ENCODE measurements at places on chromosomes 5 and 9. TPM values are rescaled to one million over a fixed set of nuclear protein-coding genes. Genes with fewer than 3 reads are reported as not detected.

- DNase-seq, result no peak
Observed at GRCh38 chr5:111251921-111252320, 27.7 kb downstream of the CAMK4 start.

DNA sequence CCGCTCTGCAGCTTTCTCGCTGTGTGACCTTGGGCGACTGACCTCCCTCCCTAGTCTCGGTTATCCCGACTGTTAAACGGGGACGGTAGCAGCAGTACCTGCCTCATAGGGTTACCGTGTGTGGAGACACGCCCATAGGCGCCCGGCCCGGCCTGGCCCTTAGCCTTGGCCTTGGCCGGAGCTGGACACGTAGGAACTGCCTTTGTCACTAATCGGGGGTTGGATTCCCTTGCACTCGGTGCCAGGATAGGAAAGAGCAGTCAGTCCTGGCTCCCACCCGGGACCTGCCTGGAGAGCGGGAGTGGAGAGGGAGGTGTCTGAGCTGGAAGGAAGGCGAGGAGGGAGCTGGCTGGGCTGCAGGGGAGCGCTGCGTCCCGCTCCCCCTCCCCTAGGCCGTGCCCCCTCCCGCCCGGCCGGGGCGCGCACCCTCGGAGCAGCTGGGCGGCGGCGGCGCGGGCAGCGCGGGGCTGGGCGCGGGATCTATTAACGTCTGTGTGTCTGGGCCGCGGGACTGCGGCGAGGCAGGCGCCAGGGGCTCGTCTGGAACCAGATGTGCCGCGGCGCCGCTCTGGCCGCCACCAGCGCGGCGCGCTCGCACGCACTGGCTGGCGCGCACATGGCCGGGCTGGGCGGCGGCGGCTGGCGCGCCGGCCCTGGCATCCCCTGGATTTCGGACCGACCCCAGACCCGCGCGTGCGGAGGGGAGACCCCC, 31.7 kb downstream of the PRRX2 start:
- peak; percentile 76 for DNase-seq

DNA sequence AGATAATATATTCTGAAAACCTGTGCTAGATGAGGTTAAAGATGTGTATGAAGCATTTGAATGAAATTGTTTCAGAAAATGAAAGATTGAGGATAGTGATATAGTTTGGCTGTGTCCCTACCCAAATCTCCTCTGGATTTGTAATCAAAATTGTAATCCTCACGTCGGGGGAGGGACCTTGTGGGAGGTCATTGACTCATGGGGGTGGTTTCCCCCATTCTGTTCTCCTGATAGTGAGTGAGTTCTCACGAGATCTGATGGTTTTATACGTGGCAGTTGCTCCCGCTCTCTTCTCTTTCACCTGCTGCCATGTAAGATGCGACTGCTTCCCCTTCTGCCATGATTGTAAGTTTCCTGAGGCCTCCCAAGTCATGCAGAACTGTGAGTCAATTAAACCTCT, 2.0 kb upstream of the TEX48 start:
- no peak for DNase-seq

DNA sequence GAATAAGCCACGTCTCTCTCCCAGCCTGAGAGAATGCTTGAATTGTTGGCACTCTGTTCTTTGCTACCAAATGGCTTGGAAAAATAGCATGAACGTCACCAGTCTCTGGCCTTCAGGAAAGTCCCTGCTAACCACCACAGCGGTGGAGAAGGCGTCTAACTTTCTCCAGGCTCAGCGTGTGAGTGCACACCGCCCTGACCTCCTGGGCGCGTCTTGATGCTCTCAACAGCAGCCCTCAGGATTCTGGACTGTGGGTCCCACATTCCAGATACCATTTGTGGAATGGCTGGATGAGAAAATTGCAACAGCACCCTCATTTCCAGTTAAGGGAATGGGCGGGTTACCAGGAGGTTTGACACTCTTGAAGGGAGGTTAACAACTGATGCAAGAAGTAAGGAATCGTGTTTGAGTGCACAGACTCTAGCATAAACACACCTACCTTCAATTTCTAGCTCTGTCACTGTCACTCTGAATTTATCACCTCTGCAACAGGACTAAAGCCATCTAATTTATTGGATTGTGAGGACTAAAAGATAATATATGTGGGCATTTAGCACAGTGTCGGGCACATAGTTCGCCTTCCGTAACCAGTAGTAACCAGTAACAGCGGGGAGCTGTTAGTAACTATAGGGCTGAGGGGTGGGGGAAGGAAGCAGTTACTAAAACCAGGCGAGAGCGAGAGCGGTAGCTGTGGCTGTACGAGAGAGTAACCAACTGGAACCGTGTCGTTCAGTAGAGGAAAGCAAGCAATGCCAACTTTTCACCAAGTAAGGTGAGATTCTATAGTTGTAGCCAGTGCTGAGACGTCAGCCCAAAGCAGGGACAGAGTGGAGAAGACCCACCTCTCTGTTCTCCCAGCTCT, 807 bp upstream of the PLGRKT start:
- DNase-seq, result no peak

The NANS gene
- total RNA-seq, result 24.6 TPM
